ENCODE measurements at places on chromosomes 4 and X.

DNA sequence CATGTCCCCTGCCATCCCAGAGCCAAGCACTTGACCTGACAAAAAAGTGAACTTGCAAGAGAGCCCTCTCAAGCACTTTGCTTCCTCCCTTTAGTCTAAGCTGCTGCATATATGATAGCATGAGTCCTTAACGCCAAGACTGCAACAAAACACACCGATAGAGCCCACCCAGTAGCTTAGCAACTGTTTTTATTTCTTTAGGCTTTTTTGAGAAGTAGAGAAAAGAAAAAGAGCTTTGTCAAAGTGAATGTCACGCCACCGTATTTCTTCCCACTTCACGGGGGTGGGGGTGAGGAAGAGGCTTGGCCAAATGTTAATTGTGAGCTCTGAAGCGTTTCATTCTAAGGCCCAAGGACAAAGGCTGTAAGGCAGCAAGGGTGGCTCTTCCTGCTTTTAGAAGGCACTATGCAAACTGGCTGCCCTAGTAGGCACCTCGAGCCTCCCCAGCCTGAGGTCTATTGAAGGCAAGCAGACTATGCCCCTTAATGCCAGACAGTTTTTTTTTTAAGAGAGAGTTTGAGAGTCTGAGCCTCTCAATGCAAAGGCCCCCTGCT, 138.6 kb downstream of the HS6ST2 start:
- DNase-seq = no peak

GRCh38 chr4:177251237-177251636, 58.4 kb upstream of the NEIL3 start:
- no peak for DNase-seq

GRCh38 chr4:53638919-53639318, 47.6 kb upstream of the LNX1 start:
- no peak for DNase-seq

GRCh38 chr4:61853041-61853440, 652.9 kb downstream of the ADGRL3 start:
- DNase-seq = no peak

GRCh38 chrX:133511041-133511440, 95.8 kb upstream of the GPC4 start:
- DNase-seq = no peak

GRCh38 chr4:134740290-134740689, 538.7 kb upstream of the PABPC4L start:
- DNase-seq = no peak

- DNase-seq = no peak
These were observed 58.9 kb upstream of the BCOR start for GRCh38 chrX:40156470-40157227.

DNA sequence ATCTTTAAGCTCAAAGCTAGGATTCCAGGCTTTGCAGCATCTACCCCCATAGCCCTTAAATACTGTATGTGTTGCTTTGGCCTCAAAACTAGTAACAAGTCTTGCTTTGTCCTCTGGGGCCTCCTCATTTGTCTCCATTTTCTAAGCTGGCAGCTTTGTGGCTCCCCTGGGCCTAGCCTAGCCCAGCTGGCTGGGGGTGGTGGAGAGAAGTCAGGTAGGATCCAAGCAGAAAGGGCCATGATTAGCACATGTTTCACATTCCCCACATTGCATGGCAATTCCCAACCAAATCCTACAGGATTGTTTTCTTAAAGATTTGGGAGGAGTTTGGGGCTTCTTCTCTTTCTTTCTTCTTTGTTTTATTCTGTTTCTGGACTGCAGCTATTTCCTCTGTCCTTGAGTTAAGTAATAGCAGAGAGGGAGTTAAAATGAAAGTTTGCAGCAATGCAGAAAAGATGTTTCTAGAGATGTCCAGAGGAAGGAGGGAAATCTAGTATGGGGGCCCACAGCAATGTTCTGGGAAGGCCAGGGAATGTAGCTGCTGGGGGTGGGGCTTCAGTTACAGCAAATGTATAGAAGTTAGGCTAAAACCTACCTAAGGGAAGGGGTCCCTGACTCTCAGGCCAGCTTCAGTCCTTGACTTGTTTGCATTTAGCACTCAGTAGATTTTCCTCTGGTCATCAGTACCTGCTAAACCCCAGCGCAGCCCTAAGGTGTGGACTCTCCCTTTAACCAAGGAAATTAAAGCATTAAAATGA, 92.1 kb downstream of the SHROOM4 start:
- no peak for DNase-seq

DNA sequence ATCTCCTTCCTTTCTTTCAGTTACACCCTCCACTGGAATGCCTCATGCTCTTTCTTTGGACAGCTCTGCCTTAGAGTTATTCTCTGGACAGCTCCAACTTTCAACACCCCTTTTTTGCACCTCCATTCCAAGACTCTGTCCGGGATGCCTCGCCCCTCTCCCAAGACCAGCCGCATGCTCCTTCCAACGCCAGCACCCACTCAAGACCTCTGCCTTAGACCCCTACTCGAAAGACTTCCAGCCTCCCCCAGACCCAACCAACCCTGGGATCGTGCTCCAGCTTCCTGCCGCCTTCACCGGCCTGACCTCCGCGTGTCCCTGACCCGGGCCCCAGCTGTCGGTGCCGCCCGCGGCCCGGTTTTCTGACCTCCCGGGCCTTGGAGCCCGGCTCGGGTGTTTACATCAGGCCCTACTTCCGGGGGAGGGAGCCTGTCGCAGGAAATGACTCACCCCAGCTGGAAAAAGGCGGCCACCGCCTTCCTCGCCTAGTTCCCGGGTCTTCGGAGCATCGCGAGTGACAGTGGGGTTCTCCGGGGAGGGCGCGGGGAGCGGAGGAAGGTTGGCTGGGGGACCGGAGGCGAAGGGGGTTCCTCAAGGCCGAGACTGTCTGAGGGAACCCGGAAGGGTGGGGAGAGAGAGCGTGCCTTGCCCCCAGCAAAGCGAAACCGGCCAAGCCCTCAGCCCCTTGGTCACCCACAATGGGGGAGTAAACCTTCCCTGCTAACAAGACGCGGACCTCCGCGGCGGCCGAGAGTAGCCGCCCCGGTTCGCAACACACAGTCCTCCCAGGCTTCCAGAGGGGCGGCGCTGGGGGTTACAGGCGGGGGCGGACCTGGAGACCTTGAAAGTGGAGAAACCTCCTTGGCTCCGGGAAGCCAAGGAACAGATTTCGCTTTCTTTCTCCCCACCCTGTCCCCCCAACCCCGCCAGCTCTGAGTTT, at the start of gene WDR45:
TSS of gene WDR45 (minus strand) at position 399 of the 940 bp plus-strand sequence. CDS start 1,792 bp downstream, outside the sequence.
- DNase-seq = peak; percentile 54

DNA sequence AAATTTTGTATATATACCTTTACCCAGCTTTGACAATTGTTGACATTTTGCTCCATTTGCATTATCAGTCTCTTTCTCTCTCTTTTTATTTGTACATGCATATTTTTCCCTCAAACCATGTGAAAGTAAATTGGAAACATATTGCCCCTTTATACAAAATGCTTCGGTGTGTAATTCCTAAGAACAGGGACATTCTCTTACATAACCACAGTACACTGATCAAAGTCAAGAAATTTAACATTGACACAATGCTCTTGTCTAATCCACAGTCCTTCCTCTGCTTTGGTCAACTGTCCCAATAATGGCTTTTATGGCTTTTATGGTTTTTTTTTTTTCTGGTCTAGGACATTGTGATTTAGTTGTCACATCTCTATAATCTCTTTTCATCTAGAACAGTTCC, 9.5 kb upstream of the SMS start:
- no peak for DNase-seq

- DNase-seq = no peak
These were observed 4.3 kb upstream of the SHROOM3 start for GRCh38 chr4:76430519-76431388.

DNA sequence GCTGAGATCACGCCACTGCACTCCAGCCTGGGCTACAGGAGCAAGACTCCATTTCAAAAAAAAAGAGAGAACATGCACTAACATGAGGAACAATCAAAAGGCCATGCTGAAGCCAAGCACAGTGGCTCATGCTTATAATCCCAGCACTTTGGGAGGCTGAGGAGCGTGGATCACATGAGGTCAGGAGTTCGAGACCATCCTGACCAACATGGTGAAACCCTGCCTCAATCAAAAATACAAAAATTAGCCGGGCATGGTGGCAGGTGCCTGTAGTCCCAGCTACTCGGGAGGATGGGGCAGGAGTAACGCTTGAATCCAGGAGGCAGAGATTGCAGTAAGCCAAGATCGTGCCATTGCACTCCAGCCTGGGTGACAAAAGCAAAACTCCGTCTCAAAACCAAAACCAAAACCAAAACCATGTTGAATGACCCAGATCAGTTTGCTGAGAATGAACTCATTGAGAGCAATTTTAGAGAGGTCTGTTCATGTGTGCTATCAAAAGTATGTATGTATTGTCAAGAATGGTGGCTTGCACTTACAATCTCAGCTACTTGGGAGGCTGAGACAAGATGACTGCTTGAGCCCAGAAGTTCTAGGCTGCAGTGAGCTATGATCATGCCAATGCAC, 44.8 kb downstream of the PDS5A start:
- no peak for DNase-seq

DNA sequence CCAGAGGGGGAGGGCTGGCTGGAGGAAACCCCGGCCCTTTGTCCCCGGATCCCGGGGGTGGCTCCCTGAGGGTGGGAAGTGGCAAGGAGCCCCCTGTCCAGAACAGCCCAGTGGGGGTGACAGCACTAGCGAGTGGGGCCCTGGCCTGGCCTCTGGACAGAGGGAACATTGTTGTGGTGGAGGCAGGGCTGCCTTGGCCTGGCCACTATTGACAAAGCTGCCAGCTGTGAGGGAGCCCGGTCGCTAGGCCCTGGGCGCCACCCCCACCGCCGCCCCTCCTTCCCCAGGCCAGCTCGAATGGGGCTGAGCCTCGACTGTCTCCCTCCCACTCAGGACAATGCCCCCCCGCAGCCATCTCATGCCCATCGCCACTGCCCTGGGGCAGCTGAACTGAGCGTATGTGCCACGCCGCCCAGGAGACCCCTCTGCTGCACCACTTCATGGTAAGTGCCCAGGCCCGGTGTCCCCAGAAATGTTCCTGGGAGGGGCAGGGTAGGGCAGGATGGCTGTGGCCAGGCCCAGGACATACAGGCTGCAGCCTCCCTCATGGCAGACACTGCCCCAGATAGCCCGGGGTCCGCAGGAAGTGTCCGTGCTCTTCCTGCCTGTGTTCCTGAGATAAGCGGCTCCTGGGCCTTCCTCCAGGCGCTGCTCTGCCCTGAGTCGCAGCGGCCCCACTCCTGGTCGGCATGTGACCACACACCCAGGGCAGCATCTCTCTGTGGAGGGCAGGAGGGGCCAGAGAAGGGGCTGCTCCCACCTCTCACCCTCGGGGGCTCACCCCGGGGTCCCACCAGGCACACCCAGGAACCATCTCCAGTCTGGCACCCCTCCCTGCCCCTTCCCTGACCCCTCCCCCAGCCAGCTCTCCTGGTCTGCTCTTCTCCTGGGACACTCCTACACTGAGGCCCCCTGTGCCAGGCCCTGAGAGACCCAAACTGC, 1.4 kb downstream of the PLXNB3 start:
- DNase-seq = no peak

DNA sequence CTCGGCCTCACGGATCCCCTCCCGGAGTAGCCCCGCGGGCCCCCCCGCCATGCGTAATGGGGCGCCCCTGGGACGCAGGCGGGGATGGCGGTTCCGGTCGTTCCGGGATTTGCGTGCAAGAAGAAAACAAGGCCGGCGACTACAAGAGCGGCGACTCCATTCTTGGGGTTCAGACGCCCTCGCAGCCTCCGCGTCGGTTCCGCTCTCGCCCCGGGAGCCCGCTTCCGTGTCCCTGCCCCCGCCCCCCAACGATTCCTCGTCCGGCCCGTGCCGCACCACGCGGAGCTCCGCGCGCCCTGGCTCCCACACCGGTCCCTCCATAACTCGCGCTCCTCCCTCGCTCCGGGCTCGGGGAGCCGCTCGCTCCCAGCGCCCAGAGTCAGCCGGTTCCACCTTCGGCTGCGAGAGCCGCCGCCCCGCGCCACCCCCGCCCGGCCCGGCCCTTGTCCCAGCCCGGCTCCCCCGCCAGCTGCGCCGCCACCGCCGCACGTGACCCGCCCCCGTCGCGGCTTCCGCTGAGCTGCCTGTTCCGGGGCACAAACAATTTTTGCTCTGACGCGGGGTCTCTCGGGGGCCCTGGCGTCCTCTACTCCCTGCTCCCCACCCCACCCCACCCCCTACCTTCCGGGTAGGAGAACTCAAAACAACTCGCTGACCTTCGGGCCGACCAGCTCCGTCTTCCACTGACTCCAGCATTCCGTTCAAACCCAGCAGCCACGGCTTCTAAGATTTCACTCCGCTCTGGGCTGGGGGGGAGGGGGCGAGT, 78.8 kb upstream of the BCOR start:
- DNase-seq = peak; percentile 70

GRCh38 chr4:184680698-184681097, 31.2 kb downstream of the PRIMPOL start:
- DNase-seq = no peak

- DNase-seq = no peak
These were observed 431.5 kb upstream of the BOD1L1 start for GRCh38 chr4:14059006-14059405.
